ENCODE measurements at places on chromosomes 7 and 10. TPM values are rescaled to one million over a fixed set of nuclear protein-coding genes. Genes with fewer than 3 reads are reported as not detected.

DNA sequence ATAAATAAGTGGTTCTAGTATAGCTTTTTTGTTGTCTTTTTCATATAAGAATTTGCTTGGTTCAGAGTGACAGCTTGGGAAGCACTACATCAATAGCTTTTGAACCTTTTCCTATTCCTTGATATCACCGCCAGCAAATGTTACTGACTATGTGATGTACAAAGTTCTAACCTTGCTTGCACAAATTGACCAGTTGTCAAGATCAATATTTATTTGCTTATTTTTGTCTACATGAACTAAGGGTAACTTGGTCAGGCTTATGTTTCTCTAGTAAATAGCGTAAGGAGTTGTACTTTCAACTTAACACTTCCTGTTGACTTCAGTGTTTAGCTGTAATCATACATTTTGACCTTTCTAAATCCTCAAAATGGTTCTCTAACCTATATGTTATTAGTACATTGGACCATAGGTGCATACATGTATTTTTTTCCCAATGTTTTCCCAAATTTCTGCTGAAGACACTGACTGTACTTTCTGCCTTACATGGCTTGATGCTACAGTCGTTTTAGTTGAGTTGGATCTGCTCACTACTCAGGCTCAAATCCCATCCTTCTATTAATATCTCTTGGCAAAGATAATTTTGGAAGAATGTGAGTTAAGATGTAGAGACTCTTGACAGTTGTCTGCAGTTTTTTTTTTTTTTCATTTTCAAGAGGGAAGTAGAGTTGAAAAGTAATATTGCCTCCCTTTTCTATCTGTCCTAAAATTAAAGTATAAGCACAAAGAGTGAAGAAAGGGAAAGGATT is 239.1 kb upstream of the KAT6B start:
- no peak for DNase-seq

- DNase-seq = no peak
Observed at GRCh38 chr7:13875496-13876074, 113.9 kb downstream of the ETV1 start.

DNA sequence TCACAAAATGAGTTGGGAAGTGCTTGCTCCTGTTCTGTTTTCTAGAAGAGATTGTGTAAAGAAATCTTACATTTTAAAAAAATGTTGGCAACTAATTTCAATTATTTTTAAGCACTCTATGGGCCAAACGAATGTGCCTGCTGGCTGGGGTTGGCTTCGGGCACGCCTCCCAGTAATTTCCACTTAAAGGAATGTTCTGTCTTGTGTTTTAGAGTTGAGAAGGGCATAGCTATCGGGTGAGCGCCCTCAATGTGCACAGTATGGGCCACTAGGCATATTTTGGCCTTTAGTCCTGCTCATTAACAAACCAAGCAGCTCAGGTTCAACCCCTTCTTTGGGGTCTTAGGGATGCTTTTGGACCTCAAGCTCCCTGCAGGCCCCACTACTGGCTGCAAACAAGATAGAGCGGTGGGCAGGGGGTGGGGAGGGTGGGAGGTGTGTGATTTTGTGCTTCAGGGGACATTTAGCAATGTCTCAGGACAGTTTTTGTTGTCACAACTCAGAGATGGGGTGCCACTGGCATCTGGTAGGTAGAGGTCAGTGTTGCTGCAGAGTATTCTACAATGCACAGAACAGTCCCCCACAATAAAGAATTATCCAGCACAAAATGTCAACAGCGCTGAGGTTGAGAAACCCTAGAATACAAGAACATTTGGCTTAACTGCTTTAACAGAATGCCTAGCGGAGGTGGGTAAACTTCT is 40.7 kb downstream of the TACC2 start:
- no peak for DNase-seq

The CDK5 gene
- 21.5 TPM for polyA plus RNA-seq

The UNCX gene
- 1.4 TPM for polyA plus RNA-seq

The RBM48 gene
- 7.4 TPM for polyA plus RNA-seq
